Smooth muscle cell of the umbilical artery (primary cell): ENCODE measurements at places on chromosomes 13 and 19. TPM values are rescaled to one million over a fixed set of nuclear protein-coding genes. Genes with fewer than 3 reads are reported as not detected.

CALR3 gene
- 0.09 TPM in 1 of 2 replicates, not detected in the other for total RNA-seq

COX6B2 gene
- 0.09 TPM in 1 of 2 replicates, not detected in the other for total RNA-seq

RINL gene
- total RNA-seq, result 1.2 and 3.9 TPM in 2 replicates

LYL1 gene
- 3.8 and 5.0 TPM in 2 replicates for total RNA-seq

VMAC gene
- total RNA-seq, result 3.5 and 5.0 TPM in 2 replicates

FREM2 gene
- total RNA-seq, result under 0.01 TPM in 1 of 2 replicates, not detected in the other
